ENCODE measurements at places on chromosomes 13 and 19. TPM values are rescaled to one million over a fixed set of nuclear protein-coding genes. Genes with fewer than 3 reads are reported as not detected.

The PDX1 gene
- not detected for total RNA-seq

The LILRA6 gene
- 0.47 TPM for total RNA-seq

The CLDND2 gene
- total RNA-seq = 1.4 TPM

The PDCD5 gene
- 120 TPM for total RNA-seq

The GRIN2D gene
- total RNA-seq = 0.11 TPM

The C1QTNF9 gene
- total RNA-seq = not detected

The KIRREL2 gene
- total RNA-seq = 0.58 TPM

Measured in motor neuron (in vitro differentiated cells).